ENCODE measurements at places on chromosomes 6 and 20. TPM values are rescaled to one million over a fixed set of nuclear protein-coding genes. Genes with fewer than 3 reads are reported as not detected.

PNLDC1 gene
- total RNA-seq = not detected

CAGE1 gene
- under 0.01 TPM for total RNA-seq

FNDC1 gene
- total RNA-seq = not detected

KCNK5 gene
- under 0.01 TPM for total RNA-seq

All from nasal cavity respiratory epithelium epithelial cell of viscerocranial mucosa (primary cell).